ENCODE measurements at places on chromosomes 5 and 9. TPM values are rescaled to one million over a fixed set of nuclear protein-coding genes. Genes with fewer than 3 reads are reported as not detected.

The PCSK1 gene
- total RNA-seq = 1.6 TPM

DNA sequence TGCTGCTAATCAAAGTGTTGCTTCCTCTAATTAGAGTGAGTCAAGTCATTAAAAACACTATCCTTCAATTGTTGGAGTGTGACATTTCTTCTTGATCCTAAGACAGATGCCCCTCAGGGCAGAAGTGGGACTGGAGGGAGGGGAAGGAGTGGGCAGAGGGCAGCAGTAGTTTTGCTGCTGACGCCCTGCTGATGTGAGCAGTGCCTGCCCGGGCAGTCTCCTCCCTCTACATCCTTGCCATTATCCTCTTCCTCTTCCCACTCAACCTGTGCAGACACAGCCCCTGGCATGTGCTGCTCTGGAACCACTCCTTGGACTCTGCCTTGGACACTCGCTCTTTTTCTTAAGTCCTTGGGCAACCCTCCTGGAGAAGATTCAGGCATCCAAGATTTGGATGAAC, 232.5 kb downstream of the HSPA4 start:
- DNase-seq = no peak

GRCh38 chr5:145856285-145856818, 16.5 kb downstream of the GRXCR2 start:
- DNase-seq = no peak

- DNase-seq = no peak
Measured at GRCh38 chr5:120452471-120452870, 11.6 kb upstream of the PRR16 start.

- no peak for DNase-seq
Measured at GRCh38 chr9:94843134-94843533, 116.6 kb downstream of the AOPEP start.

DNA sequence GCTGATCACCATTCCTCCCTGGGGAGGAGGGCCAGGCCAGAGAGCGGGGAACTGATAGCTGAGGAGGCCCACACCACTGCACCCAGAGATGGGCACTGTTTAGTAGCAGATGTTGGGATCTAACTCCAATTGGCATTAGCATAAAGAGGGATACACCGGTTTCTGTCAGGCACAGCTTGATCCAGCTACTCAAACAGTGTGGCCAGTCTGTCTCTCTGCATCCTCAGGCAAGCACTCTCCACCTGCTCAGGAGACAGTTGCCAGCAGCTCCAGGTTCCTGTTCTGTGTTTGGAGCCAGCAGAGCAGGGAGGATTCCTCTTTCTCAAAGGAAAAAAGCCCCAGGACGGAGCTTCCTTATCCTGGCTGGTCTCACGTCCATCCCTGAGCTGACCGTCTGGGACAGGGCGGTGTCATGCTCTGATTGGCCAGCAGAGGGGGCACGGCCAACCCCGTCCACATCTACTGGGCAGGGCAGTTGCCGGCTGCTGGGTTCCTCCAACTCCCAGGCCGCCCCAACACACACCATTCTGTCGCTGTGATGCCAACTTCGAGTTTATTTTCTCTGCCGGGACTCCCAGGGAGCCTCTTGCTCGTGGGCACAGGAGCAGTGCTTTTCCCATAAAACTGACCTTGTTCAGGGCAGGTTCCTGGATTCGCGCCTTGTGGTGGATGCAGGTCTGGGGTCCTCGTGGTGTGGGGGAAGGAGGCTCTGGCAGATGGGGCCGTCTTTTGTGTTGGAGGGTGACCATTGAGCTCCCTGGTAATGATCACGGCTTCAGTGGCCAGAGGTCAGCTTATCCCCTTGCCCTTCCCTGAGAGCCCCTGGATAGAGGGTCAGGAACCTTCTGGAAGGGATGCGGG, 47.9 kb downstream of the COL5A1 start:
- DNase-seq = no peak

DNA sequence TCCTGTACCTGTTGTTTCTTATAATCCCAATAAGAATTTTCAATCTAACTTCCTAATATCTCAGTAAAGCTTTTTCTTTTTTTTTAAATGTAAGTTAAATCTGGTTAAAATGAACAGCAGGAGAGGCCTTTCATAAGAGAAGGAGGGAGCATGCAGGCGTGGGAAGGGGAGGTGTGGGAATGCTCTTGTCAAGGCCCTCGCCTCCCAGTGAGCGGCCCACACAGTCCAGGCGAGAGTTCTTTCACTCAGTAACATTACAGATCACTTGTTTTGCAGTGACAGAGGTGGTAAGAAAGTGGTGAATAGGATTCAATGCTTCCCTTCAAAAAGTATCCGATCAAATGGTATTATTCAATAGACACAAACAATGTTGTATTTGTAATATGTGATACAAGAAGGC, 125.0 kb downstream of the EPB41L4A start:
- DNase-seq = no peak

DNA sequence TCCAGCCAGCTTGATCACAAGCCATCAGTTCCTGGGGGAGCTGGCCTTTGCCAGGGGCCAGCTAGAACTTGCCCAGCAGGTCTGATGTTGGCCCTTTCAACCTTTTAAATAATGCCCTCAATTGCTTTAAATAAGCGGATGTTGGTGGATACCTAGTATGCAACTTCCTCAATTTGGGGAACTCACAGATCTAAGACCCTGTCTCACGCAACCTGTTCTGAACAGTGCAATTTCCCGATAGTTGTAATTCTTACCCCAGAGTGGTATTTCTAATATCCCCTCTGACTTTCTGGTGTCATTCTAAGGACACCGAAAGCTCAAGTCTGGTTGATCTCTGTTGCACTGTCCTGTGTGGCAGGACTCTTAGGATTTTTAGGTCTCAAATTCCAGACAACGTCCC, 23.1 kb downstream of the GALNT12 start:
- no peak for DNase-seq

- DNase-seq = no peak
Measured at GRCh38 chr9:86829496-86830046, 117.7 kb downstream of the GAS1 start.

DNA sequence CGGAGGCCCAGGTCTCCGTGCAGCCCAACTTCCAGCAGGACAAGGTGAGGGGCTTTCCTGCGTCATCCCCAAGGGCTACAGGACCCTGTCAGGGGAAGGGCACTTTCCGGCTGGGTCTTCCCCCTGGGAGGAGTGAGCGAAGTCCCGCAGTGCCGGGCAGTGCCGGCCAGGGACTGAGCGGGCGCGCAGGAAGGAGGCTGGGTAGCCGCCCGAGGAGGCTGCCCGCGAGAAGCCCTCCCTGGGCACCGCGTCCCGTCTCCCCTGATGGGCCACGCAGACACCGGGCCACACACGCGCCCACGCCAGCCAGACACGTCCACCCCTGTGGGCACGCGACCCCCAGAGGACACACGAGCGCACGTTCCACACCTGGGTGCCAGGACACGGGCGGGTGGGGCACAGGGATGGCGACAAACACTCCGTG, 357 bp downstream of the PTGDS start:
- DNase-seq = no peak

DNA sequence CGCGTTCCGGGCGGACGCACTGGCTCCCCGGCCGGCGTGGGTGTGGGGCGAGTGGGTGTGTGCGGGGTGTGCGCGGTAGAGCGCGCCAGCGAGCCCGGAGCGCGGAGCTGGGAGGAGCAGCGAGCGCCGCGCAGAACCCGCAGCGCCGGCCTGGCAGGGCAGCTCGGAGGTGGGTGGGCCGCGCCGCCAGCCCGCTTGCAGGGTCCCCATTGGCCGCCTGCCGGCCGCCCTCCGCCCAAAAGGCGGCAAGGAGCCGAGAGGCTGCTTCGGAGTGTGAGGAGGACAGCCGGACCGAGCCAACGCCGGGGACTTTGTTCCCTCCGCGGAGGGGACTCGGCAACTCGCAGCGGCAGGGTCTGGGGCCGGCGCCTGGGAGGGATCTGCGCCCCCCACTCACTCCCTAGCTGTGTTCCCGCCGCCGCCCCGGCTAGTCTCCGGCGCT, at the start of gene DAPK1:
Gene DAPK1, plus strand, starts transcription at position 264 of the 442 bp plus-strand sequence. CDS start 1,211 bp downstream, outside the sequence.
- DNase-seq = peak; percentile 91

GRCh38 chr9:124510650-124511425, 3.6 kb upstream of the NR5A1 start:
- DNase-seq = no peak

Data from mesenteric fat pad (tissue), 1 donor.